NCI-H187 (cell line): ENCODE measurements at places on chromosomes 1 and 21.

DNA sequence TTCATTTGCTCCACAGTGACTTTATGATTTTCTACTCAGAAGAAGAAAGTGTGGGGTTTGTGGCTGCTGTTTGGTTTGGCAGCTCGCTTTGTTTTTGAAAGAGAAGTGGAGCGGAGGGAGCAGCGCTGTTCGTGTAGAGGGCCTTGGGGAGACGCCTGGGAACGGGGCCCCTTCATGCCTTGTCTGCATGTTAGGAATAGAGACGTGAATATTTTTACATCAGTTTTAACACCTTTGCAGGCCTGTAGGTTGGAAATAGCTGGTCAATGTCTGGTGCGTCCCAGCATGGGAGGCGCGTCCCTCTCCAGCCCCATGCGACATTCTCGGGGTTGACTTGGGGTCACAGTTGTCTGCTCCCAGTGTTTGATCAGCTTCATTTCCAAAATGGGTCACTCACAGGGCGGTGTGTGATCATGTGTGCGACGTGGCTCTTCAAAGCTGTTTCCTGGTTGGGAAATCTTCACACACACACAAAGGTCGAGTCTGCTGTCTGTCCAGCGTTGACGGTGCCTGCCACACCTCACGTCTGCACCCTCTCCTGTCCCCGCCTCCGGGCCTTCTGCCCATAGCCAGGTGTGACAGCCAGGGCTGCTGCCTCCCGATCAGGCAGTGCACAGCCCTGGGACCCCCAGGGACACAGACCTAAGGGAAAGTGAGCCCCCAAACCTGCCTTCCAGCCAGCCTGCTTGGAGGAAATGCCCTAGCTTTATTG is 149.2 kb downstream of the PSMG1 start:
- no peak for DNase-seq

DNA sequence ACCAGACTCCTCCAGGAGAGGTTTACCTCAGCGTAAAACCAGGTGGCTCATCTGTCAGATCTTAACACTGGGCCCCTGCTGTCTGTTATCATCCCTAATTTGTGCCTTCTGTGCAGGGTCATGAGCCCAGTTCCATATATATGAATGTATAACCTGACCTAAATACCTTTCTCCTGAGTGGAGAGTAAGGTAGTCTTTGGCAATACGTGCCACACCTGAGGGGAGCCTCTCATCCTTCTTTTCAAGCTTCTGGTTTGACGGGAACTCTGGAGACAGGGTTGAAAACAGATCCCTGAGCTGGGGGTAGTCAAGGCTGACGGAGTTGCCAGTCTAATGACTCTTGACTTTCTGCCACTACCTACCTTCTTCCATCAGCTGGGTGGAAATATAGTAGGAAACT is 4.1 kb downstream of the SFT2D2 start:
- DNase-seq = no peak

GRCh38 chr1:217620814-217621213 is 10.1 kb downstream of the GPATCH2 start:
- no peak for DNase-seq

DNA sequence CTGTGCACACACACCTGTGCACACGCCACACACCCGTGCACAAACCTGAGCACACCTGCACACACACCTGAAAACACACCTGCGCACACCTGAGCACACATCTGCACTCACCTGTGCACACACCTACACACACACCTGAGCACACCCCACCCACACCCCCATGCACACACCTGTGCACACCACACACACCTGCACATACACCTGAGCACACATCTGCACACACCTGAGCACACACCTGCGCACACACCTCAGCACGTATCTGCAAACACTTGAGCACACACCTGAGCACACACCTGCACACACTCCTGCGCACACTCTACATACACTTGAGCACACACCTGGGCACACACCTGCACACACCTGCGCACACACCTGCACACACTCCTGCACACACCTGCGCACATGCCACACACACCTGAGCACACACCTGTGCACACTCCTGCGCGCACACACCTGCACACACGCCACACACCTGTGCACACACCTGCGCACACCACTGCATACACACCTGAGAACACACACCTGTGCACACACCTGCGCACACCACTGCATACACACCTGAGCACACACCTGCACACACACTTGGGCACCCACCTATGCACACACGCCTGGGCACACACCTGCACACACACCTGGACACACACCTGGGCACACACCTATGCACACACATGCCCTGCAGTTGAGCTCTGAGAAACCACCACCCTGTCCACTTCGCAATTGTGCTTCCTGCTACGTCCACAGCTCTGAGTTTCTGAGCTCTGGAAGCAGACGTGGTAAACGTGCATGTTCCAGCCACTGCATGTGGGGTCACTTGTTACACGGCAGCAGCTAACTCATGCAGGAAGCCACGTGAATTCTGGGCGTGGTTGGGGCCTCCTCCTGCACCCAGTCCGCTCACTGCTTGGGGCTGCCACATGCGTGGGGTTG is 8.0 kb upstream of the C1orf159 start:
- no peak for DNase-seq

DNA sequence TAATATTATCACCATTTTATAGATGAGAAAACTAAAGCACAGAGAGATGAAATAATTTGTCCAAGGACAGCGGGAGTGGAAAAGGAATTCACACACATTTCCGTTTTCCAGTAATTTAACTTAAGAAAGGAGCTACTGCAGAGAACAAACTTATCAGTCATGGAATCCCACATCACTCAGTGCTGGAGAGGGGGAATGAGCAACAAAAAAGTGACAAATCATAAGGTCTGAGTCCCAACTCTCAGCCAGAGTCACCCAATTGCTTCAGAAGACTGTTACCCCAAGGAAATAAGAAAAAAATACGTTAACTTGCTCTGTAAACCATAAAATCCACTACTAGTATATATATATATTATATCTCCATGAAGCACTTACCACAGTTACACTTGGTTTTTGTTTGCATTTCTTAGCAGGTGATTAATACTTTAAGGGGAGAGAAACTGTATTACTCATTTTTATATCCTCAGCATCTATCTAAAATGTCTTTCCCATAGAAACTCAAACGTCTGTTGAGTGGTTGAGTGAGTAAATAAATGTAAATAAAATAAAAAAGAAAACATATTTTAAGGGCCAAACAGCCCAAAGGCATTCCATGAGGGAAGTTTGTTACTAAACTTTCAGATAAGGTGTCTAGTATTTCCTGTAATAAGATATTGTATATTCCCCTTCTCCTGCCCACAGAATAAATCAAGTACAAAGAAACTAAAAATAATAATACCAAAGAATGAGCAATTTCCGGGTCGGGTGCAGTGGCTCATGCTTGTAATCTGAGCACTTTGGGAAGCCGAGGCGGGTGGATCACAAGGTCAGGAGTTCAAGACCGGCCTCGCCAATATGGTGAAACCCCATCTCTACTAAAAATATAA is 76.8 kb downstream of the SLC45A1 start:
- DNase-seq = no peak

GRCh38 chr1:67855961-67856360 is 22.7 kb upstream of the GNG12 start:
- no peak for DNase-seq

DNA sequence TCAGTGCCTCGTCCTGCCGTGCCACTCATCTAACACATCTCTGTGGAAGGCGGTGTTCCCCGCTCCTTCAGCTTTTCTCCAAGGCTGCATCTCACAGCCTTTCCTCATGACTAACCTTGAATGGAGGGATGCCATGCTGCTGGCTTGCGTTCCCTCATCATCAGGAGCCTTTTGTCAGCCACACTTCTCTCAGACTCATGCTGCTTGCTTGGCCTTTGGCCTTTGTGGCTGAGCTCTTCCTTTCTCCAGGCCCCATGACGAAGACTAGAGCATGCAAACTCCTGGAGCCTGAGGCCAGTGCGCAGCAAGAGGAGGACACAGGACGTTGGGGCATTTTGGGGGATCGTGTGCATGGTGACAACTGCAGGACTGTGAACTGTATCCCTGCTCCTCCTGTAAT is 70.8 kb downstream of the SYT2 start:
- DNase-seq = no peak

DNA sequence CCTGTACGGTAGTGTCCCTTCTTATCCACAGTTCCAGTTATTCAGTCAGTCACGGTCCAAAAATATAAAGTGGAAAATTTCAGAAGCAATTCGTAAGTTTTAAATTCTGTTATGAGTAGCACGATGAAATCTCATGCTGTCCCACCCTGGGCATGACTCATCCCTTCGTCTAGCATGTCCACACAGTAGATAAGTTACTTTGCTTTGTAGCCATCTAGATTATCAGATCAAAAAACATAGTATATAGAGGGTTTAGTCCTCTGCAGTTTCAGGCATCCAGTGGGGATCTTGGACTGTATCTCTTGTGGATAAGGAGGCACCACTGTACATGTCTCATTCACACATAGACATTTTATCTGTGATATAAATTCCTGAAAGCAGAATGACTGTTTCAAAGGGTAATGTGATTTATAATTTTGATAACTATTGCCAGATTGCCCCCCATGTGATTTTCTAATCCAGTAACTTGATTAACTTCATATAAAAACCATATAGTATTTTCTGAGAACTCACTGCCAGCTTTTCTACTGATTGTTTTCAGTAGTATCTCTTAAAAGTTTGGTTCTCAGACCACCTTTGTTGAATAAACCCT is 143.3 kb downstream of the DYRK1A start:
- no peak for DNase-seq

GRCh38 chr21:20644552-20644951 is 353.7 kb upstream of the NCAM2 start:
- DNase-seq = no peak

GRCh38 chr21:45209046-45209445 is 78.6 kb downstream of the POFUT2 start:
- no peak for DNase-seq

- DNase-seq = no peak
Measured at GRCh38 chr1:117610036-117610435, 4.2 kb downstream of the TENT5C start.
